Kidney tubule cell (primary cell): ENCODE measurements at places on chromosomes 11 and 22.

GRCh38 chr11:114263513-114264170, 32.6 kb upstream of the NNMT start:
- no peak for DNase-seq

GRCh38 chr11:126736682-126737572, 263.6 kb downstream of the KIRREL3 start:
- DNase-seq: no peak

GRCh38 chr22:37362621-37363020, 64.7 kb downstream of the ELFN2 start:
- DNase-seq: no peak

GRCh38 chr11:84626256-84626655, 1000.9 kb downstream of the DLG2 start:
- peak; percentile 57 for DNase-seq
